ENCODE measurements at places on chromosomes 4 and X.

DNA sequence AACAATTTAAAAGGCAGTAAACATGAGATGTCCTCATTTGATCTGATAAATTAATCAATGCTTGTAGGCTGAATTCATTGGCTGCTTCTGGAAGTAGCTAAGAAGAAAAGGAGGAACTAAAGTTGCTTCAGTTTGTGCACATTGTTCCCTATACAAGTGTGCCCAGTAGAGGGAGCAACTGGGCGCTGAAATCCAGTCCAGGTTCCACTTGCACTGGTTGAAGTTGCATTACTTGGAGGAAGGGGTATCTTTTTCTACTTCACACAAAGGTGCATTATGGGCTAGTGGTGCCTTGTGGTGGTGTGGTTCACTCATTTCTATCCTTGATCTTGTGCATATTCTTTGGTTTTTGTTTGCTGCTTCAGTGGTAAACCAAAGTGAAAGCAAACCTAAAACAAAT, 67.9 kb upstream of the SOX3 start:
- DNase-seq, result no peak

DNA sequence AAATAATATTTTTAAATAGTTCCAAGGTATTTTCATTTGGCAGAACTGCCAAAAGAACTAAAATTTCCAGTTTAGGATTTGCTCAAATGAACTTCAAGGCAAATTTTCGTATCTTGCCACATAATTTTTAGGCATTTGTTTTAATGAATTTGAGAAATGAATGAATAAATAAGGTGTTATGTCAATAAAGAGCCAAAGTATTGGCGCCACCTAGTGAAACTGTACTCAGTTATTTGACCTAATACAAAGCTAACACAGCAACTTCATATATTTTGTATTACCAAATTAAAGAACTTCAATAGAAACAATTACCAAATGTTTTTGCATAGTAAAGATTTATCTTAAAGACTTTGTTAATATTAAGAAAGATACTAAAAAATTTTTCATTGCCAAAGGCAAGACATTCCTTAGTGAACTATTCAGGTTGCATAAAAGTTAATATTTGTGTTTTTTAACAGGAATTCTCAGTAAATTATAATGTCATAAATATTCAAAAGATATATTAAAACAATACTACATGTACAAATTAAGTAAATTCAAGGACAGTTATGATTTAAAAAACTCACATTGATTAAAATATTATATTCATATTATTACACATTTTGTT, 50.3 kb downstream of the STPG2 start:
- DNase-seq, result no peak

GRCh38 chr4:85600501-85600900, 125.6 kb downstream of the ARHGAP24 start:
- DNase-seq, result no peak

GRCh38 chrX:54494166-54494988, 1.7 kb downstream of the FGD1 start:
- DNase-seq, result no peak

- DNase-seq, result no peak
Observed at GRCh38 chrX:124212622-124213021, 119.8 kb upstream of the TEX13D start.

GRCh38 chr4:188201851-188202250, 62.6 kb downstream of the TRIML1 start:
- no peak for DNase-seq

GRCh38 chrX:22206781-22207180, 65.9 kb upstream of the CBLL2 start:
- DNase-seq, result no peak

DNA sequence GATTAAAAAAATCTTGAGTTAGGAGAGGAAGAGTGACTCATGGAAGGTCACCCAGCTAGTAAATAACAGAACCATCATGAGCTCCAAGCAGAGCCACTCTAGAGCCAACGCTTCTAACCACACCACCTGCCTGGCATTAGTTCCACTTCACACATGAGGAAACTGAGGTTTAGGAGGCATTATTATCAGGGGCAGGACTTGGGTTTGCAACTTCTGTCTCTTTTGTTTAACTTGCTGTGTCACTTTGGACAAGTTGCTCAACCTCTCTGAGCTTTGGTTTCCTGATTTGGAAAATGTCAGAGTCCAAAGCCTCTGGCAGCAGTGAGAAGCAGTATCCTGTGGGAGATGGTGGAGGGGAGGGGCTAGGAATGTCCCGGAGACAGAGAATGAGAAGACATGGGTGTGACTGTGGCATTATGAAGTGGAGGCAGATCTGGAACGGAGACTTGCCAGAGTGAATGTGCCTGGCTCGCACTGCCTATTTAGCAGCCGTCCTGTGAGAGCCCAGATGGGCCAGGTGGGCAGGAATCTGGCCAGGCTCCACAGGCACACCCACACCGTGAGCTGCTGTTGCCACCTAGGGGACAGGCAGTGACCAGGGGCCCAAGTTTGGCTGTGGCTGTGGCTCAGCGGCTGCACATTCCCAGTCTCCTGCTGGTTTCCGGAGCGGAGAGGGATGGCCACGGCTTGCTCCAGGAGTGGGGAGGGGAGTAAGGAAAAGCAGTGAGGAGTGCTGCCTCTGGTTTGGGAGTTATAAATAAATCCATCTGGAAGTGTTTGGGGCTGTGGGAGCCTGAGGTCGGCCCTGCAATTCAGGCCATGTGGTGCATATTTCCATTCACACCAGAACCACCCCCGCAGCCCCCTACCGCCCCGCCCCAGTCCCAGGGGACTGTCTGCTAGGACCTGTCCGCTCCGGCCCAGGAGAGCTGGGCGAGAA, 93.4 kb downstream of the NHSL2 start:
- no peak for DNase-seq

GRCh38 chrX:19954335-19955096, 36.3 kb downstream of the BCLAF3 start:
- no peak for DNase-seq

DNA sequence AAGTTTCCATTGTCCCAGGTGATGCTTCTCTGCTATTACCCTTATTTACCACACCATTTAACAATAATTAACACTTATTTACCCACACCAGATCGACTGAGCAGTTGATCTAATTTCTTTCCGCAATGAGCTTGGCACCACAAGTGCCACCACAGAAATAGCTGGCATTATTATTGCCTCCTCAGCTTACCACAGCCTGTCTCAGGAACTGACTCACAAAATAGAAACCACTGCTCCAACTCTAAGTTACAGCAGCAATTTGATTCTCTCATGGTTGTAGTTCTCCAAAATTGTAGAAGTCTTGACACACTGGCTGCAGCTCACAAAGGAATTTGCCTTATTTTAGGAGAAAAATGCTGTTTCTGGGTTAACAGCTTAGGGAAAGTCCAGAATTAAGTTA, 22.5 kb downstream of the ZNF721 start:
- no peak for DNase-seq

GRCh38 chr4:42683393-42683792, 26.5 kb upstream of the ATP8A1 start:
- DNase-seq, result no peak

DNA sequence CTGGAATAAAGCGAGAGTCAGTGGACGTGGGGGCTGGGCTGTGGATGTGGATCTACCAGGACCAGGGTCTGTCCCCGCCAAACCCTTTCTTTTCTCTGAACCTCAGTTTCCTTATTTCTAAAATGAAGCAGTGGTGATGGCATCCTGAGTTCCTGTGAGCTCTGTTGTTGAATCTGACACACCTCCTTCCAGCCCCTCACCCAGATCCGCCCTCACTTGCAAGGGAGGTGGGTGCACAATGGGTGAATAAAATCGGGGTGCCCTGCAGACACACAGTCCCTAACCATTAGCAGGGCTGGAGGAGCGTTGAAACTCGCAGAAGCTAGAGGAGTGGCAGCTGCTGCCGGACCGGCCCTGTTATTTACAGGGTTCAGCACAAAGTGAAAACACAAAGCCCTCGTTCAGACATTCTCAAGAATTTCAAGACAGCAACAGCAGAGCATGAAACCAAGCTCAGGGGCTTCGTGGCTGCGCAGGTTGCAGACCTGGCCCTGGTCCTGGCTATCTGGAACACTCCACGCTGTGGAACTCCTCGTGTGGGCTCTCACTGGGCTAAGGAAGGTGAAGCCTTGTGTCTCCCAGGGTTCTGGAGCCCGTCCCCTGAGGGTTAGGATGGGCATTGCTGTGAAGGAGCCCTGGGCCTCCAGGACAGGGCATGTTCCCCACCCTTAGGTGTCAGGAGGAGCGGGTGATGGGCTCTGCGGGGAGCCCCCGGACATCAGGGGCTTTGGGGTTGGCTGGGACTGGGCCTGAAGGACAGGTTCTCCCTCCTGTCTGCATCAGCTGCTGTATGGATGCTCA, 42.9 kb downstream of the PSAPL1 start:
- DNase-seq, result no peak

- DNase-seq, result no peak
Observed at GRCh38 chr4:93761286-93761685, 67.3 kb upstream of the ATOH1 start.

- DNase-seq, result no peak
Observed at GRCh38 chr4:101140228-101140627, 207.1 kb downstream of the PPP3CA start.

DNA sequence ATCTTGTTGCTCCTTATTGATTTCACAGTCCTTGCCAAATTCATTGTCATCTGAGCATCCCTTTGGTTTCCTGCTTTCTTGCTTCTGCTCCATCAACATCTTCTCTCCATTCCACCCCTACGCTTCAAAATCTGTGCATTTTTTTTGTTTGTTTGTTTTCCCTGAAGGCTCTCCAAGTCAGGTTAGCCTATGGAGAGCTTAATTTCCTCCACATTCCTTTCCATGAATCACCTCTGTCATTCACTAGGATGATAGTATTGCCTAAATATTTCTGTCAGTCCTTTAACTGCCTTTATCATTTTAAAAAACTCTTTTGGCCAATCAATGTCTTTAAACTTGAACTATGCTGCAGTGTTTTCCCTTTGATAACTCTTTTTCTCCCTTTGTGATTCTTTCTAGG, 67.7 kb downstream of the PPARGC1A start:
- DNase-seq, result no peak

- no peak for DNase-seq
Observed at GRCh38 chr4:165682611-165683010, 190.4 kb upstream of the TLL1 start.

- DNase-seq, result no peak
Observed at GRCh38 chr4:101083131-101083530, 264.2 kb downstream of the PPP3CA start.

- no peak for DNase-seq
Observed at GRCh38 chrX:10183760-10184159, 27.0 kb downstream of the CLCN4 start.

DNA sequence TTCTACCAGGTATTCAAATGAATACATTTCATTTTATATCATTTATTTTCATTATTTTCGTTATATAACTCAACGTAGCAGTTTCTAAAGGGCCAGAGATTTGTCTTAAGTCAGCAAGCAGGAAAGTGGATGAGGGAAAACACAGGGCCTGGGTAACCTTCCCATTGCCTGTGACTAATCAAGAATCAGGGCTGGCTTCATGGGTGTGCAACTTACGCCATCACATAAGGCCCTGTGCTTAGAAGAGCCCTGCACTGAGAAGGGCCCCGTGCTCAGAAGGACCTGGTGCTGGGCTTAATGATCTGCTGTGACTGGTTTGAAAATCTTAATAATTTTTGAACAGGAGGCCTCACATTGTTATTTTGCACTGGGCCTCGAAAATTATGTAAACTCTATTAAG, 65.4 kb upstream of the FAM9C start:
- no peak for DNase-seq

Data from NCI-H1105 (cell line).